ENCODE measurements at places on chromosomes 12 and 14.

DNA sequence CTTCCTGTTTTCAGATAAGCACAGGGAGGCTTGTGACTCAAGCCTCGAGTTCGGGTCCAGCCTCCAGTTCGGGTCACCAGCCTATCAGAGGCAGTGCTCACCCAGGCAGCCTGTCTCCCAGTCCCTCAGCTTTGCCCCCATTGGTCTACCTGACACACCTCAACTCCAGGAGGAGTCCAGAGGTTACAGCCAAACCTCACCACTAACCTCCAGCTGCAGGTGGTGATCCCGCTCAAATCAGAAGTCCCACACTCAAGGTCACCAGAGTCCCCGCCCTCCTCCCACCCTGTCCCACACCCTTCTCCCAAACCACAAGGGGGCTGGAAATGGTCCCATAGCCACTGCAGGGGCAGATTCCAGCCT lies 42.1 kb downstream of the KDM2B start:
- H3K36me3 ChIP-seq = peaks cover 1% of the 10 kb centered on the region
- no peak overlapping the region for H3K27ac ChIP-seq
- no peaks in the 10 kb centered on the region for H3K27me3 ChIP-seq
- no peak for DNase-seq
- peak overlapping the region; percentile 67 for H3K4me3 ChIP-seq

DNA sequence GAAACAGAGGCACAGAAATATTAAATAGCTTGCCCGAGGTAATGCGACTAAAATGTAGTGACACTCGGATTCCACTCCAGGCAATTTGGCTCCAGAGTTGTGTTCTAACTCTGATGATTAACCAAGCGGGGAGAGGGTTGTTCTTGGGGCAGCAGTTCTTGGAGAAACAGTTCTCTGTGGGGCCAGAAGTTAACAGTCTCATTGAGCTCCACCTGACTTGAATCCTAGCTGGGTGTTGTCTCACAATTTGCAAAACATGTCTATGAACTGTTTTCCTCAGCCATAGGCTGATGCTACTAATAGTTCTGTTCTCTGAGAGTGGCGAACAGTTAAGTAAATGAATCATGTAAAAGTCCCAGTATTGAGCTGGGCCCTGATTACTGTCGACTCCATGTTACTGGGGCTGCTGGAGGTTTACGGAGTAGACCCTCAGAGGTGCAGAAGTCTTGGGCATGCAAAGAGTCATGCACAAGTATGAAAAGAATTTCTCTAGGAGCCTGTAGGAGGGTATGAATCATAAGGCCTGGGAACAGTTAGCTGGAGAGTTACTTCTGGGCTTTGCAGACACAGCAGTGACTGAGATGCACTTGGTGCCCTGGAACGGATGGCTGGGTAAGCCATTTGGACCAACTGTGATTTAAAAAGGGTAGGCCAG lies 15.4 kb upstream of the NIN start:
- H3K27me3 ChIP-seq = no peaks in the 10 kb centered on the region
- no peaks in the 10 kb centered on the region for H3K4me1 ChIP-seq
- DNase-seq = no peak
- H3K36me3 ChIP-seq = no peaks in the 10 kb centered on the region

- H3K36me3 ChIP-seq = no peaks in the 10 kb centered on the region
- no peak overlapping the region for H3K27ac ChIP-seq
- no peaks in the 10 kb centered on the region for H3K4me1 ChIP-seq
Measured at GRCh38 chr12:121849665-121850064, 9.0 kb downstream of the HPD start.

GRCh38 chr14:24504425-24504950 lies 3.6 kb downstream of the CMA1 start:
- H3K27ac ChIP-seq = no peak overlapping the region
- H3K27me3 ChIP-seq = no peaks in the 10 kb centered on the region
- peaks cover 10% of the 10 kb centered on the region for H3K4me1 ChIP-seq
- no peak for DNase-seq

- no peak overlapping the region for H3K4me3 ChIP-seq
- H3K36me3 ChIP-seq = no peaks in the 10 kb centered on the region
- no peaks in the 10 kb centered on the region for H3K27me3 ChIP-seq
- no peak for DNase-seq
- H3K27ac ChIP-seq = no peak overlapping the region
Measured at GRCh38 chr12:6047249-6048237, 76.9 kb downstream of the VWF start.

DNA sequence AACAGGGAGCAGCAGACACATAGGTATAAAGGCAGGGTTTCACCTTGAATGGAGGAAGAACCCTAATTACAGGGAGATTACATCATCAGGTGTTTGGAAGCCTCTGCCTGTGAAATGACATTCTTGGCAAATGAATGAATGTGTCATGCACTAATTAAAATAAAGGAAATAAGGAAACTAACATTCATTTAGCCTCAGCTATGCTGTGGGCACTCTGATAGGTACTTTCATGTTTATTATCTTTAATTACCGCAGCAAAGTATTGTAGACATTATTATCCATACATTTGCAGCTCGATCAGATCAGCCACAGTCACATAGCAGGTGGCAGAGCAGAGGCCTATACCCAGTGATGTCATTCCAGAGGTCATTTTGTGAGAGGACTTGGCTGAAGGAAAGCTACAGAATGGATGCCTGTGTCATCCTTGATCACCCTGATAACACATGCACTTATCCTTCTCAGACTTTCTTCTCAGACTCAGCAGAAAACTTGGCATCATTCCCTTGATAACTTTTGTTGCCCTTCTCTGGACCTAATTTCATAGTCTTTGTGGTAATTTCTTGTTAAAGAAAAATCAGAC lies 18.4 kb downstream of the ZNF664 start:
- no peak overlapping the region for H3K27ac ChIP-seq
- no peaks in the 10 kb centered on the region for H3K4me1 ChIP-seq
- DNase-seq = no peak
- no peak overlapping the region for H3K4me3 ChIP-seq
- H3K27me3 ChIP-seq = no peaks in the 10 kb centered on the region

Measured in common myeloid progenitor, CD34-positive (primary cell).